SJCRH30 (cell line): ENCODE measurements at places on chromosomes 3 and 15.

GRCh38 chr3:38038447-38038911 lies 529 bp upstream of the DLEC1 start:
- DNase-seq, result no peak

GRCh38 chr3:15787526-15787925 lies 10.3 kb downstream of the ANKRD28 start:
- DNase-seq, result no peak

DNA sequence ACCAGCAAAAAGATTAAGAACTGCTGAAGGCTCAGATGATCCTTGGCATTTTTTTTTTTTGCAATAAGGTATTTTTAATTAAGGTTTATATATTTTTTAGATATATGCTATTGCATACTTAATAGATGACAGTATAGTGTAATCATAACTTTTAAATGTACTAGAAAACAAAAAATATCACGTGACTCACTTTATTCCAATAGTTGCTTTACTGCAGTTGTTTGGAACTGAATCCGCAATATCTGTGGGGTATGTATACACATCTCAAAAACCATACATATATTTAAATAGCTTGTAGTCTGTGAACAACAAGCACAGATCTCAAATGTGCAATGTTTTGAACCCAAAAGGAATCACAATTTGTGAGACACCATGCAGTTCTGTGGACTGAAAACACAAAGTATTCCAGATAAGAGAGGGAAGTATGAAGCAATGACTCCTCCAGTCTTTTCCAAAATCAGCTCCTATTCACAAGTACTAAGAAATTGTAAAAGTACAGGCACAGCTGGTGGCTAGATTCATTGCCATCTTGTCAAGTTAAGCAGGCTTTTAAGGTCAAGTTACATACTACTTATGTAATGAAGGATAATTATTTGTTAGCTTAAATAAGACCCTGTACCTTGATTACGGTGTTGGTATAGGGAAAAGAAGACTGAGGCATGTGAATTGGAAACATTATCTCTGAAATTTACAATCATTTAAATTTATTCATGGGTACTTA lies 331.1 kb downstream of the TBC1D5 start:
- DNase-seq, result no peak

GRCh38 chr3:156814295-156814694 lies 11.9 kb upstream of the LEKR1 start:
- DNase-seq, result no peak

GRCh38 chr3:191563722-191564121 lies 102.8 kb downstream of the PYDC2 start:
- no peak for DNase-seq

DNA sequence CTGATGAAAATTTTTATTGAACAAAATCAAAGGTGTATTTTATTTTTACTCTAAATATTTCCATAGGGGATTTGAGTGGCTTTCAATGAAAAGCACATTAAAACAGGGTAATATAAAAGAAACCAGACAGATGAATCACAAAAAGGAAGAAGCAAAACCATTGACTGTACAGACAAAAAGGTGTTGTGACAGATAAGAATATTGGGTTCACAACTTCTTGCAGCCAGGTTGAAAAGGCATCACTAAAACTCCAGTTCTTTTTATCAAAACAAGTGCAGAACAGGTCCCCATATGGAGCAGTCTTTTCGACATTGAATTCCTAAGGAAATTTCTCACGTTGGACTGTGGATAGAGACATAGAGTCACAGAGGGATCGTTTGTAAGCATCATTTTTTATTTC lies 53.8 kb downstream of the AGTR1 start:
- DNase-seq, result no peak

DNA sequence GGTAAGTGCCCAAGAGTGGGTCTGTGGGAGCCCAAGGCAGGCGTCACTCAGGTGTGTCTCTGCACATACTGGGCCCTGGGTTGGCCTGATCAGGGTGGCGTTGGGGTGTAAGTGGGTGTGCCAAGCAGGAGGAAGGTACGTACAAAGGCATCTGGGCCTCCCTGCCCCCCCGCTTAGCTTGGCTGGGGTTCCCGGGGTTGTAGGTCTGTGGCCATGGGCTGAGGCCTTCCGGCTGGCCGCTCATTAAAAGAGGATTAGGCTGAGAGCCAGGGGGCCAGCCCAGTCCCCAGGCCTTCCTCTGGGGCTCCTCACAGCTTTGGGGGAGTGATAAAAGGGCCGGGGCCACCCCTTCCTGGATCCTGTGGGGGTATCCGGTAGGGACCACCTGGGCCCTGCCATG lies 13.3 kb downstream of the SEMA3F start:
- DNase-seq, result no peak

- DNase-seq, result no peak
Observed at GRCh38 chr3:69806735-69807438, 67.6 kb downstream of the MITF start.

DNA sequence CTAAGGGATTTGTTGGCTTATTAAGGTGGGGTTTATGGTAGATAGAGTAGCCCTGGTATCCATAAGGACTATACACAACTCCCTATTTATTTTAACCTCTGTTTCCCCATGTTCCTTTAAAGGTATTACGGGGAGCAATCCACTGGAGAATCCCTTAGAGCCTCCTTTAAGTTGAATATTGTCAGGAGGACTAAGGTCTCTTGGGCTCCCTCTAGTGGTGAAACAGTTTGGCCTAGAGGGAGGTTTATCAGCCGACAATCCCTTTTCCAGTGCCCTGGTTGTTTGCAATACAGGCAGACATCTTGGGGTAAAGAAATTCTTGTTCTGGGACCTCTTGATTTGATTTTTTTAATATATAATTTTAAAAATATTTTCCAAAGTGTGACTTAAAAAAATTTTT lies 12.9 kb downstream of the OPA1 start:
- peak; percentile 66 for DNase-seq

DNA sequence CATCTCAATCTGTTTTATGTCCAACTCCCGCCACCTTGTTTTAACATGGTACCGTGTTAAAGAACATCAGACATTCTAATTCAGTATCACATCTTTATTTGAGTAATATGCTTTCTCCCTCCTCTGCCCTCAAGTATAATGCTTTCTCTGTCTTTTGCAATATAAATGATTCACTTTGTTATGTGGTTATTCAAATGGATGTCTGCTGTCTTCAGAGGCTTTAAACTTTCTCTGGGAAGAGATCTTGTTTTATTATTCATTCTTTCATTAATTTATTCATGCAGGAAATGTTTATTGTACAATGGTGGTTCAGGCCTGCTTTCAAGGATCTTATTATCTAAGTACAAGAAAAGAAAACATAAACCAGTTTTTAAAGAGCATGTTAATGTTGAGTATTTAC lies 57.1 kb downstream of the RAP2B start:
- DNase-seq, result no peak

DNA sequence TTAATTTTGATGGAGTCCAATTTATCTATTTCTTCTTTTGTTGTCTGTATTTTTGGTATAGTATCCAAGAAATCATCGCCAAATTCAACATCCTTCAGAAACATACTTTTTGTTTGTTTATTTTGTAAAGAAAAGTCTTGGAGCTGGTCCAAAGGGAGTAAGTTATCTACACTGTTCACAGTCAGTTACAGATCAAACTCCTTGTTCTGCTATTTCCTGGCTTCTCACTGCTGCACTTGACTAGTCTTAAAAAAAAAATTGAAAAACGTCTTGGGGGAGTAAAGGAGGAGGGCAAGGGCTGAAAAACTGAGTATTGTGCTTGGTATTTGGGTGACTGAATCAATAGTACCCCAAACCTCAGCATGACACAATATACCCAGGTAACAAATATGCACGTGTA lies 105.6 kb downstream of the NFKBIZ start:
- DNase-seq, result no peak

DNA sequence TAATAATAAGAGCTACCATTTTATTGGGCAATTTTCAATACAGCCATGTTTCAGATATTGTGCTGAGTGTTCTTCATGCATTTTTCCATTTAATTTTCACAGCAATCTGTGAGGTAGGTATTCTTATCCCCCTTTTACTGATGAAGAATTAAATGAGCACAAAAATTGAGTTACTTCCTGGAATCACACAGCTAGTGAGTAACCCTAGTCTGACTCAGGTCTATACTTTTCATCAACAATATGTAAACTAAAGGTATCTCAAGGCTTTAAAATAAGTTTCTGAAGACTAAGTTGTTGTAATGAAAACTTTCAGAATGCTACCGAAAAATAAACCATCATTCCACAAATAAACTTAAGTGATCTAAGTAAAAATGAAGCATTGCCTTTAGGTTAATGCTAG lies 22.3 kb downstream of the HACD2 start:
- DNase-seq, result no peak

DNA sequence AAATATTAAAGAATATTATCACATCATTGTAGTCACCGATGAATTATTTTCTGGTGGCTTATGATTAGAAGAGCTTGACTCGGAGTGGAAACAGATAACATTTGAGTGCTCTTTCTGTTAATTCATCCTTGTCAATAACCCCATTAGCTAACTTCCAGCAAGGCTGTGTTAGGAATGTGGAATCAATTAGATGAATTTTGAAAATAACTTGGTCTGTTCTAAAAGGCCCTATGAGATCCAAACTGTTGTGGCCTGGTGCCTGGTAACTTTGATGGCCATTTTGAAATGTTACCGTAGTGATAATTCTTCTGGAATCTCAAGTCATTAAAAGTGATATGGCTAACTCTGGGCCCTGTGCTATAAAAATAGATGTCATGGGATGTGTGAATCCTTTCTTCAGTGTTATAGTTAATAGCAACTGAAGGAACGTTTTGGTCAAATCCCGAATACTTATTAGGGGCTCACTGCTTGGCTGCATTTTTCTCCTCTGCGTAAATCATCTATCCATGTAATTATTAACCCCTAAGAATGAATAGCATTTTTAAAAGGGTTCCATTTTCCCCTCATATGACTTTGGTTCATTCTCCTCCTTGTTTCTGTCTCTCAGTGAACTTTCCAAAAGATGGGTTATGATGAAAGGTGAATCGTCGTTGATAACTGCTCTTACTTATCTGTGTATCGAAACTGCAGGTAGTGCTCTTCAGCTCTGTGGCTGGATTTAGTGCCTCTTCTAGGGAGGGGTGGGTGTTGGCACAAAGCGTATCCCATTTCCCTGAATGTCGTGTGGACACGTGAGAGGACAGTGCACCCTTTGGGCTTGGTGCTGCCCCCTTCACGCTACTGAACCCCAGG lies 82.7 kb downstream of the IGF1R start:
- no peak for DNase-seq

DNA sequence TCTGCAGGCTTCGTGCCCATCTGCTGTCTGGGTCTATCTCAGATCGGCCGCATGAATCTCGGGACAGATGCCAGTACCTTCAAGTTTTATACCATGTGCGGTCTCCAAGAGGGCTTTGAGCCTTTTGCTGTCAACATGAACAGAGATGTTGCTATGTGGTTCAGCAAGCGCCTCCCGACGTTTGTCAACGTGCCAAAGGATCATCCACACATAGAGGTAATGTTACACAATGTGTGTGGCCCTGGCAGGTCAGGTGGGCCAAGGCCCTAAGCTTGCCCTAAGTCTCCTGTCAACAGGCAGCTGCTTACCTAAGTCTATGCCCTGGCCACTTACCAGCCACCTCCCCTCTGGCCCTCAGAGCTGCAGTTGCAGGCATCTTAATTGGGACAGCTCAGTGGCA lies 324.0 kb upstream of the CHRM5 start:
- DNase-seq, result peak; percentile 86

GRCh38 chr3:180048103-180048502 lies 11.4 kb upstream of the PEX5L start:
- no peak for DNase-seq

DNA sequence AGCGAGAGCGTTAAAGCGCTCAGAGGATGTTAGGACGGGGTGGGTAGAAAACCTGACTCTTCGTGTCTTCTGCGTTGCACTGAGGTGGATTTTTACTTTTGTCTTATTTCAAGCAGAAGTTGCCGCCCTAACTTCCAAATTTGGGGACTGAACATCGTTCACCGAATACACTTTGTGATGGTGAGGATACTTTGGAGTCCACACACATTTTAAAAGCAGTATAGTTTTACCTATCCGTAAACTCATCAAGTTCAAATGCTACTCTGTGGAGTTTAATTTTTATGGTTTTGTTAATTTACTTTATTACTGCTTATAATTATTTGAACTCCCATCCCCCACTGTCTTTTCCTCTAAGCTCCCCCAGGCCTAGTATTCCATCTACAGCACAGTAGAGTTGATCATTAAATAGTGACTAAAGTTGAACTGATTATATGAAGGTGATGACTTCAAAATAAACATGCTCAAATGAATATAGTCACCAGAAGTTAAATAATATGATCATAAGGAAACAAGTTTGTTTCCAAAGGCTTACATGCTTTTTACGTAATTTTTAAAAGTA lies 617 bp upstream of the EOGT start:
- DNase-seq, result no peak

GRCh38 chr3:153160451-153161137 lies 1.4 kb upstream of the RAP2B start:
- DNase-seq, result peak; percentile 85

- DNase-seq, result peak; percentile 86
Observed at GRCh38 chr3:138774529-138775253, 60.0 kb downstream of the PIK3CB start.

DNA sequence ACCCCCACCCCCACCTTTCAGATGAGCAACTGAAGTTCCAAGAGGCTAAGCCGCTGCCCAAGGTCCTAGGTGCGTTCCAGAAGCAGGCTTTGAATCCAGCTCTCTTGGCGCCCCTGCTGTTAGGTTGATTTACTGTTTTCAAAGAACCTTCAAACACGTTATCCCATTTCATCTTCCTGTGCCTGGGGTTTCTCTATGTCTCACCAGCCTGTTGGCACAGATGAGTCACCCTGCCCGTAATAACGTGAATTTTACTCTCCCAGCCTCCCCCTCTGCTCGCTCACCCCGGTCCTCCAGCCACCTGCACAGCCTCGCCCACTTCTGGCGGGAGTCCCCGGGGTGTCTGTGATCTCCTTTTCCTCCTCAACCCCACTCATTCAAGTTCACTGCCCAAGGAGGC lies 13.0 kb upstream of the TSEN2 start:
- DNase-seq, result no peak

DNA sequence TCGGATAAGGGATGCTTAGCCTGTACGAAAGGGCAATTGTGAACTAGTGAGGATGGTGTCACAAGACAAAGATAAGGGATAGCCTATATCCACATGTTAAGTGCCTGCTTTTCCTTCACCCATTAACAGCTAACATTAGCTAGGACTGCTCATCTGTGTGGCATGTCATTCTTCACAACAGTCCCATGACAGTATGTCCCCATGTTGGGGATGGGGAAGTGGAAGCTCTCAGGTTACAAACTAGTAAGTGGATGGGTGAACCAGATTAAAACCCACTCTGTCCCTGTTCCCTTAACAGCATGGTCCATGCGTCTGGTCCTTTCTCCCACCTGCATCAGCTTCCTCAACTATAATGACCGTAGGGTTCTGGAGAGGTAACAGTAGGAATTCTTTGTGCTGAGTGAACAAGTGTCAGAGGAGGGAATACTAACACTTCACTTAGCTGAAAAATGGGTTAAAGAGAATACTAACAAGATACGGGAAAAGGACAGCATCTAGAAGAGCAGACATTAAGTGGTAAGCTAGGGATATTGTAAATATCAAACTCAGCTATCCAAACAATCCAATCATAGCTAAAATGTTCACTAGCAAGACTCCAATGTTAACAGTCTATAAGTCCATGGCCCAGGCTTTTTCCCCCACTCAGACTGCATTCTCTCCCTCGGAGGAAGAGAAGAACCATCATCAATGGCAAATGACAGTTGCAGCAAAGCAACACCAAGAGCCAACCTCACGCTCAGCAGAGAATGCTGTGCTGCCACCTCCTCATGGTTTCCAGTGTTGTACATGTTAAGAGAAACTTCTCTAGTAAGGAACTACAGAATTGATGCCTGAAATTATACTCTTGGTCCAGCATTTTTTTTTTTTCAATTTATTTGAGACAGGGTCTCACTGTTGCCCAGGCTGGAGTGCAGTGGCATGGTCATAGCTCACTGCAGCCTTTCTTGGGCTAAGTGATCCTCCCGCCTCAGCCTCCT lies 5.0 kb downstream of the RPLP1 start:
- DNase-seq, result no peak
